Activated CD8-positive, alpha-beta T cell treated with anti-CD3 and anti-CD28 coated beads, Interleukin-2, amount 10 ng/mL, durations not matched to agents 7 days and 5 days (primary cell): ENCODE measurements at places on chromosomes 12 and 14. TPM values are rescaled to one million over a fixed set of nuclear protein-coding genes. Genes with fewer than 3 reads are reported as not detected.

The EEF1AKMT3 gene
- 3.2 TPM for total RNA-seq

The A2ML1 gene
- total RNA-seq: not detected

The DBX2 gene
- not detected for total RNA-seq

DNA sequence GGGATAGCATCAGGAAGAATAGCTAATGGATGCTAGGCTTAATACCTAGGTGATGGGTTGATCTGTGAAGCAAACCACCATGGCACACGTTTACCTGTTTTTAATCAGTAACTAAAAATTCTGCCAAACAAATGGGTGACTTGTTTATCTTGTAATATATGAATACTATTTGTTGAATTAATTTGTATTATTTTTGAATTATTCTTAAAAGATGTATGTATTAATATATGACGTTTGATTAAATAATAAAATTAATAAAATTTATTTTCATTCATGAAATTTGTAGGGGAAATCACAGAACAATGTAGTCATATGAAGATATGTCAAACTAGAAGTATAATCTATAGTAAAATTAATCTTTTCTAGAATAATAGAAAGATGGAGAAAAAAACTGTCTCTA is 32.3 kb upstream of the OR10A7 start:
- DNase-seq: no peak

DNA sequence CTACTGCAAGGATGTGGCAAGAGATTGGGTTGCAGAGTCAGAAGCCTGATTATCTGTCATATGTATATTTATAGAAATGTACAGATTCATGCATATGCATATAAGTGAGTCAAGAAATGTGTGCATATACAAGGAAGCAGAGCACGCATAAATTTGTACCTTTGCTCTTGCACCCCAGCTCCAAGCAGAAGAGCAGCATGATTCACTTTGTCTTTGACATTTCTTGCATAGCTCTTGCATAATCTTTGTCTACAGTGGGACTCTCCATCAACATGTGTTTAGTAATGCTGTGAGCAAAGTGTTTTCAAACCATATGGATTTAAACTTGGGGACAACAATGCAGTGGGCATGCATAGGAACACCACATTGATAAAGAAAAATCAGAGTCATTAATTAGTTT is 330.7 kb upstream of the DCN start:
- DNase-seq: no peak

DNA sequence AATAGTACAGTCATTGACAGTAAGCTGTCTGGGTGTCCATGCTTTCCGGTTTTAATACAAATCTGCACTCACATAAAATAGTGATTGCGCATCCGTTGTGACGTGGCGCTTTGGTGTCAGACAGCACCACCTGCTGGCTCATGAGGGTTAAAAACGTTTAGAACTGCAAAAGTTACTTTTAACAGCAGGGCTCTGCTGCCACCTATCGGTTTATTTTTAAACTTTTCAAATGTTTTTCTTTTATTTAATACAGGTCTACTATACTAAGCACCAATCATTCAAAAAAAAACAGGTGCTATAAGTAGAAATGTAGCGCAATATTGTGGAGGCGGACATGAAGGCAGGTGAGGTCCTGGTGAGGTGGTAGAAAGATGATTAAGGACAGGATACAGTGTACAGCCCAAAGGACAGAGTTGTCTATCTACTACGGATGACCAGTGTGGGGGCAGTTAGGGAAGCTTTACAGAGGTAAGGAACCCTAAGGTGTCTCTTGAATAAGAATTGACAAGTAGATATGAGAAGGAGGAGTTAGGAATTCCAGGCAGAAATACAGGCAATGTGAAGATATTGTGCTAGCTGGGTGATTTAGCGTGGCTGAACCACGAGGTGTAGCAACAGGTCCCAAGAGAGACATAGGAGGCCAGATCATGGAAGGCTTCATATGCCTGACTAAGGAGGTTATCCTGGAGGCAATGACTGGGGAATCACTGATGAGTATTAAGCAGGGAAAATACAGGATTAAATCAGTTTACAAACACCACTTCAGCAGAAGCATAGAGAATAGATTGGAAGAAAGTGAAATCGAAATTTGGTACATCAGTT is 91.5 kb upstream of the PRB2 start:
- peak; percentile 90 for DNase-seq

DNA sequence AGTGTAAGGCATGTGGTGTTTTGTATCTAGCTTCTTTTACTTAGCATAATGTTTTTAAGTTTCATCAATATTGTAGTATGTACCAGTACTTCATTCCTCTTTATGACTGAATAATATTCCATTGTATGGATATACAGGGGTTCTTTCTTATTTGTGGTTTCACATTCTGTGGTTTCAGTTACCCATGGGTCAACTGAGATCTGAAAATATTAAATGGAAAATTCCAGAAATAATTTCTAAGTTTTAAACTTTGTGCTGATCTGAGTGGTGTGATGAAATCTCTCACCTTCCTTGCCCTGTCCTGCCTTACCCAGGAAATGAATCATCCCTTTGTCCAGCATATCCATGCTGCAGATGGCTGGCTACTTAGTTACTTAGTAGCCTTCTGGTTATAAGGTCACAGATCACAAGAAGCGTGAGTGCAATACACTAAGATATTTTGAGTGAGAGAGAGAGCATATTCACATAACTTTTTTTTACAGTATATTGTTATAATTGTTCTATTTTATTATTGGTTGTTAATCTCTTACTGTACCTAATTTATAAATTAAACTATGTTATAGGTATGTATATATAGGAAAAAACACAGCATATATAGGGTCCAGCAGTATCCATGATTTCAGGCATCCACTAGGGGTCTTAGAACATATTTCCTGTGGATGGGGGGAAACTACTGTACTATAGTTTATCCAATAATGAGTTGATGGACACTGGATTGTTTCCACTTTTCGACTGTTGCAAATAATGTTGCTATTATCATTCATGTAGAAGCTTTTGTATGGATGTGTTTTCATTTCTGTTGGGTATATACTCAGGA is 59.6 kb upstream of the LRTM2 start:
- DNase-seq: no peak

GRCh38 chr14:77085538-77085937 is 12.5 kb upstream of the CIPC start:
- no peak for DNase-seq

GRCh38 chr14:28778138-28779117 is 11.8 kb downstream of the FOXG1 start:
- no peak for DNase-seq

- no peak for DNase-seq
Measured at GRCh38 chr14:70266157-70266556, 77.4 kb upstream of the SLC8A3 start.

DNA sequence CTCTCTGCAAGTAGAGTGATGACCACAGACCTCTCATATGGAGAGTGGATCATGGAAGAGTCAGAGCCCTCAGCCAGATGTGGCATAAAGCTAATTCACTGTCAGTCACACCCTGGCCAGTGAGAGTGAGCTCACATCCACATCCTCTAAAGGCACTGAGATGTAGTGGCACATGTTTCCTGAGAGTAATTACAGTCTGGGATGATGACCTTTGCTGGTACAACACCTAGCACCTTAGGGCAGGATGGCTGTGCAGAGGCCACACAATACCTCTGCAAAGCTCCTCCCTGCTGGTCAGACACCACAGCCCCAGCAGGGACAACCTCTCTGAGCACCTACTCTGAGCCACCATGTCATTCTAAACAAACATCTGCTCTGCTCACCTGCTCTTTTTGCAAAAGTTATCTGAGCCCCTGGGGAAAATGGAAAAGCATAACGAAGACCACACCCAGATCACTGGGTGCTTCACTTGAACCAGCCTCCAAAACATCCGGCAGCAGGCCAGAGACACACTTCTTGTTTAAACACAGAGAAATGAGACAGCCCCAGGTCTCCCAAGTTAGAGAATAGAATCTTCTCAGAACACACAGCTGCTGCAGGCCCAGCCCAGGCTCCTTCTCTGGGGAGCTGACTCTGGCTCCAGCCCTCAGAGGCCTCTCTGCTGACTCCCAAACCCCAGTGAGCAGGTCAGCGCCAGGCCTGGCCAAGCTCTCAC is 30.3 kb downstream of the PITPNM2 start:
- peak; percentile 54 for DNase-seq

- DNase-seq: peak; percentile 37
Measured at GRCh38 chr12:12562016-12562483, 613 bp downstream of the DUSP16 start.

- peak; percentile 17 for DNase-seq
Measured at GRCh38 chr14:101719045-101719645, 42.4 kb upstream of the PPP2R5C start.

- no peak for DNase-seq
Measured at GRCh38 chr14:77478796-77479195, 19.8 kb downstream of the ISM2 start.

DNA sequence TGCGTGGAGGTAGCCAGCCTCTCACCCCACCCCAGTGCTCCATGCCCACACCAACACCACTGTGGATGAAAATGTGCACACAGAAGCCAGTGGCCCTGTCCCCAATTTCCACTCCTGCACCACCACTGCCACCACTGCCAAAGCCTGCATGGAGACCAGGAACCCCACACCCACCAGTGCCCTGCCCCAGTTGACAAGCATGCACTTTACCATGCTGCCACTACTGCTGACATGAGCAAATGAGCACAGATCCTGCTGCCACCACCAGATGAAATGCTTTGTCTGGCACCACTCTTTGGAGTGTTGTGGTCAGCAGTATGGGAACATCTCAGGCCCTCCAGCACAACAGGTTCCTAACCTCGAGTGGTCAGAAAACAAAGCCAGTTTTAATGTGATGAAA is 104.1 kb downstream of the ATXN7L3B start:
- no peak for DNase-seq

- DNase-seq: no peak
Measured at GRCh38 chr12:46446645-46447044, 74.1 kb upstream of the SLC38A2 start.

DNA sequence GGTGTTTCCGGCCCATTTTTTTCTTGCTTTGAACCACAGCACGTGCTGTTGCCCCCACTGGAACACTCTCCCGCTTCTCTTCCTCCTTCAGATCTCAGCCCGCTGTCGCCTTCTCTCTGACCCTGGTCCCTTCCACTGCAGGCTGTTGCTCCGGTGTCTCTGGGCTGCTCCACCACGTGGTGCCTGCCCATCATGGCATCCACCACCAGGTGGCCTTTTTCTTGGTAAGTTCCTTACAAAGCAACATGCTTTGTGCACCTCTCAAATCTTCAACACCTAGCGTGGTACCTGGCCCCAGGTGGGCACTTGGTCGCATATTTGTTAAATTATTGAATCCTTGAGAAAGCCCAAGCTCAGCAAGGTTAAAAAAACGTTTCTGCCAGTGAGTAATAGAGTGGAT is 19.1 kb downstream of the TUNAR start:
- peak; percentile 22 for DNase-seq

DNA sequence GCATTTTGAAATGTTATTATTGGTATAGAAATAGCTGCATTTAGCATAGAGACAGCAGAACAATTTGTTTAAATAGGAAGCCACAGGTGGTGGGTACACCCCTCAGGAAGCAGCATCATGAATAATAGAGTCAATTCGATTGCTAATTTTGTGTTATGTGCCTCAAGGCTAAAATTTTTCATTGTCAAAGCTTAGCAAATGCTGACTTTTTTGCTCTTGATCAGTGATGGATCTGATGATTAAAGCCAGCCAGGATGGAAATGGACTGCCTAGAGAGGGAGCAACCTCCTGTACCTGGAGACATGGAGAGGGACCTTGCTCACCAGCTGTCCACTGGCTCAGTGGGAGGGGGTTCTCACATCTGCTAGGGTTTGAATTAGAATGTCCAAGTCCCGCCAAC is 4.5 kb upstream of the KRT8 start:
- no peak for DNase-seq

DNA sequence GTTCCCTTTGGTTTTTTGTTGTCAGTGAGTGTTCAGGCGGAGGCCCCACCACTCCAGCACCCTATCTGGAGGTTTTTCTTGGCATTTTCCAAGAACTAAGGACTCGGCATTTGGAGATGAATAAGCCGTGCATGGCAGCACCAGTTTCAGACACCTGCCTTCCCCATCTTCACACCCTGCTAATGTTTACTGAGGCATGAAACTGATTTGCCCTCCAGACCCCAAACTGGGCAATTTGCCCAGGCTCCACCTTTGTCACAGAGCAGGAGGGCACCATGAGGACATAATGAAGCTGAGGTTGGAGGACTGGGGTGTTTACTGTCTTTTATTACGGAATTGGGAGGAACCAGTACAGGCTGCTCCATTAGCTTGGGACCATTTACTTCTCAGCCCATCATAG is 113.4 kb downstream of the LGMN start:
- DNase-seq: no peak

- DNase-seq: no peak
Measured at GRCh38 chr14:69042787-69043444, 63.8 kb upstream of the ACTN1 start.

DNA sequence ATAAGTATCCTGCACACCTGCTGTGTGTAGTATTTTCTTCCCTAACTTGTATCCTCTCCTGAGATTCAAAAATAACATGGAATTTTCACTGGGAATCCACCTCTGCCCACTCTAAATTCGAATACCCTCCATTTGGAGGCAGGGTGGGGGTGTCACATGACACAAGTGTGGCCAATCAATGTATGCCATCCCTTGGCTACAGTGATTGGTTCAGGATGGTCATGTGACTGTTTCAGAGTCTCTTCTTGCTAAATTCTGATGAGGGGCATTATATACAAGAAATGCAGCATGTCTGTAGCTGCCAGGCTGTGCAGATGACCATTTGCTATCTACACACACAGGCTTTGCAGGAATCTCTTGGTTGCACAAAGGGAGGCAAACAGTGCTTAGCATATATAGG is 86.8 kb upstream of the TMEM132C start:
- DNase-seq: no peak

DNA sequence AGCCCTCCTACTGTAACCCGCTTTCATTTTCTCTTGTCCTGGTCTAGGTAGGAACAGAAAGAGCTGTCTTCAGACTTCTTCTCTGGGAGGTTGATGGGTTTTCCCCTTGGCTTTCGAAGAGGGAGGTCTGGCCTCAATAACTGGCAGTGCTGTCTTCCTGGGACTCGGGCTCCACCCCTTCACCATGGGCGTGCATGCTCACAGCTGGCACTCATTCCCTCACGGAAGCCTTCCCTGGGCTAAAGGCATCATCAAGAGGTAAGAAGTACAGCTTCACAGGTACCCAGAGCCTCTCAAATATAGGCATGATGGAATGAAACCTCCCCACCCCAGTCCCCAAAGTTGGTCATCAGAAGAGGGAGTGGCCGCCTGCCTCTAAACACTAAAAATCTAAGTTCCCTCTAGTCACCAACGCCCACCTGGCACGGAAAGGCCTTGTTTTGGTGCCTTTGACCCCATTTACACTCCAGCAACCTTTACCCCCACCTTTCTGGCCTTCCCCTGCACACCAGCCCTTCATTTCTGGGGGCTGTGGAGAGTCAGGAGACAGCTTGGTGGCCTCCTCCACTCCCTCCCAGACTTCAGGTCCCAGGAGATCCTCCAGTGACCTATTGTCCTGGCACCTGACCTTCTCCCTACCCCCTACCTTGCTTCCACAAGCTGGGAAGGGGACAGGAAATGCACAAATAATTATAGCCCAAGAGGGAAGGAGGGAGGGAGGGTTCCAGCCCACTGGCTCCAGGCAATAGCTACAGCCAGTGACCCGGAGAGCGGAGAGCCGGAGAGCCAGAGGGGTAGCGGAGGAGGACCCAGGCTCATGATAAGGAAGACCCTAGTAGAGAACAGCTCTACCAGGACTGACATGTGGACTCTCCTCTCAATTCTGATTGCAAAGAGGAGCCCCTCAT is 2.8 kb downstream of the RAPGEF3 start:
- no peak for DNase-seq

- no peak for DNase-seq
Measured at GRCh38 chr14:59435987-59436386, 29.2 kb downstream of the GPR135 start.
